NCI-H748 treated with DMSO at 0.1 percent for 48 hours (cell line): ENCODE measurements at places on chromosomes 1 and 21.

DNA sequence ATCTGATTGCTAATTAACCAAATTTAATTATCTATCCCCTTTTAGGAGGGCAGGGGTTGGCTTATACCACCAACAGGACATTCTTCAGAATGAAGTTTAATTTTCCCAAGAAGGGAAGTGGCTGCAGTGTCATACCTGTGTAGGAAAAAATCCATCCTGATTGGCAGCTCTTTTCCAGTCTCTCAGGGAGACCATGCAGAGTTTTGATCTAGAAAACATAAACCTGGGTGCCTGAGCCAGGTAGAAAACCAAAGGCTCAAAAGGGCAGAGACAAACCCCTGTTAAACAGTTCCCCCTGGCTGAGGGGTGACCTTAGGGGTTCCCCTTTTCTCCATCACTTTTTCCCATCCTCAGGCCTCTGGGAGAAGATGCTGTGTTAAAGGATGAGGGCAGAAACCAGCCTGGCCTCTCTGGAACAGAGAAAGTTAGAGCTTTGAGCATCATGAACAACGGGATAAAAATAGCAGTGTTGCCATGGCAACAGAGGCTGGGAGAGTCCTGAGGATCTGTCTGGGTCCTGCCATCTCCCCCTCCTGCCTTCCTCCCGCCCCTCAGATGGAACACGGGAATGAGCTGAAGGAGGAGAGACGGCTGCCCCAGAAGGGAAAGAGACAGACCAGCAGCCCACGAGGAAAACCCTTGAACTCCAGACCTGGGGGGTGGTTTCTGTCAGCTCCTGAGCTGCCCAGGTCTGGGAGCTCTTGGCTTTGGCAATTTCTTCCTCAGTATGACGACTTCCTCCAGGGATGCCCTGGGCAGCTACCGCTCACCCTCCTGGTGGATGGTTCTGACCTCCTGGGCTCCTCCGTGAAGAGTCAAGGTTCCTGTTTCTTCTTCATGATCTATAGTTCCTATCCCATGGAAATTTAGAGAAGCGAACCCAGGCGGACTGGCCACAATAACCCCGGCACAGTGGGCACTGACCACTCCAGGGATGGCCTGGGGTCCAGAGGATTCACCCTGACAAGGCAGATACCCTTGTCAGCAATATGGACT, 14.0 kb upstream of the LEMD1 start:
- no peak for DNase-seq

DNA sequence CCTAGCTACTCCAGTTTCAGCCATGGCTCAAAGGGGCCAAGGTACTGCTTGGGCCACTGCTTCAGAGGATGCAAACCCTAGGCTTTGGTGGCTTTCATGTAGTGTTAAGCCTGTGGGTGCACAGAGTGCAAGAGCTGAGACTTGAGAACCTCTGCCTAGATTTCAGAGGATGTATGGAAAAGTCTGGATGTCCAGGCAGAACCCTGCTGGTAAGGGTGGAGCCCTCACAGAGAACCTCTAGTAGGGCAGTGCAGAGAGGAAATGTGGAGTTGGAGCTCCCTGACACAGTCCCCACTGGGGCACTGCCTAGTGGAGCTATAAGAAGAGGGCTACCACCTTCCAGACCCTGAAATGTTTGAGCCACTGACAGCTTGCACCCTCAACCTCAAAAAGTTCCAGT, 16.2 kb downstream of the RIIAD1 start:
- no peak for DNase-seq

DNA sequence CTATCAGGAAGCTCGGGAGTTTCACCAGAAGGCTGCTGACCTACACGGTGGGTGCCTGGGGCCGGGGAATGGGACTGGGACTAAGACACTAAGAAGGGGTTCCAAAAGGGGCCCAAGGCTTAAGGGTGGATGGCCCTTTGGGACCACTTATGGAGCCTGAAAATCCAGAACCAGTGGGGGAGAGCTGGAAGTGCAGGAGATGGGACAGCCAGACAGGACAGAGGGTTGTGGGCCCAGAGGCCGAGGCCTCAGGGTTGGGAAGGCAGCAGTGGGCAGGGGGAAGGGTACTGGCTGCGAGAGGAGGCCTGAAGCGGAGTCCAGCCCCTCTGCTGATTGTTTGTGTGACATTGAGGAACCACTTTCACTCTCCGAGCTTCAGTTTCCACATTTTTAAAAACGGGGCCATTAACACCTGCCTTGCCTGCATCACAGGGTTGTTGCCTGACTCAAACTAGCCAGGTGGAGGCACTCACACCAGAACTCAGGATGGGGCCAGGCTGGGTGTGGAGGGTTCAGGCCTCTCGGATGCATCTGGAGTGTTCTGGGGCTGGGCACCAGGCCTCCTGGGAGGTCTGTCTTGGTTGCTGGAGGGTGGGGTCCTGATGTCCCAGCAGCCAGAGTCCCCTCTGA, 3.0 kb downstream of the TTC24 start:
- no peak for DNase-seq

DNA sequence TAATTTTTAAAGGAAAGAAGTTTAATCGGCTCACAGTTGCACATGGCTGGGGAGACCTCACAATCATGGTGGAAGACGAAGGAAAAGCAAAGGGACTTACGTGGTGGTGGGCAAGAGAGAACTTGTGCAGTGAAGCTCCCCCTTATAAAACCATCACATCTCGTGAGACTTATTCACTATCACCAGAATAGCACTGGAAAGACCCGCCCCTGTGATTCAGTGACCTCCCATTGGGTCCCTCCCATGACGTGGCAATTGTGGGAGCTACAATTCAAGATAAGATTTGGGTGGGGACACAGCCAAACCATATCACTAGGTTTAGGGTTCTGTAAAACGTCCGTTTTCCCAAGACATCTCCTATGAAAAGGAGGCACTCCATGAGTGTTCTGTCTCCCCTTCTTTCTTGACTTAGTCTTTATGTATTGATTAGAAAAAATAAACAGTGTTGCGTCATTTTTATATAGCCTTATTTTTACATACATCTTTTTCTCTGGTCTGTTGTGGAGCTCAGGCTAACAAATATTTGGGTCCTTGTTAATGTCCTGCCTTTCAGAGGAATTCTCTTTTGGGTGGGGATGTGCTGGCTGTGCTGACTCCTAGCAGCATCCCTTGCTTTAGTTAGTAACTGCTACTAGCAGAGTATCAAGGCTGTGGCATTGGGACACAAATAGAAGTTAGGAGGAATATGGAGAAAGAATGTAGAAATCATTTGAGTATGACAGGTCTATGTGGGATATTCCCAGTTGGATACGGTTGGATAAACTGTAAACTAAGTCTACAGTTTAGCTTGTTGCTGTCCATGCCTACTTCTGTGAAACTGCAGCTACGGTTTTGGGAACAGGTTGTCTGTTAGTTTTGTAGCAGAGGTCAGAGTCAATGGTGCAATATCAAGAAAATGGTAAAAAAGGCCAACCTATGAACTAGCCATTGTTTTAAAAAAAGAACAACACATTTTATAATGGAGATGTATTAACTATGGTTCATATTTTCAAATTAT, 23.5 kb downstream of the BACH1 start:
- DNase-seq, result no peak

GRCh38 chr21:33825915-33826314, 89.7 kb downstream of the ATP5PO start:
- no peak for DNase-seq

- DNase-seq, result no peak
These were observed at the start of gene PTPRU for GRCh38 chr1:29235955-29236711. TSS of gene PTPRU (plus strand) at chr1:29236522. CDS start at chr1:29236645, 123 bp downstream.
